HEK293T (cell line): ENCODE measurements at places on chromosomes 12 and 14.
A peak's percentile ranks its signal among the peaks of the same experiment; 100 is the strongest.

DNA sequence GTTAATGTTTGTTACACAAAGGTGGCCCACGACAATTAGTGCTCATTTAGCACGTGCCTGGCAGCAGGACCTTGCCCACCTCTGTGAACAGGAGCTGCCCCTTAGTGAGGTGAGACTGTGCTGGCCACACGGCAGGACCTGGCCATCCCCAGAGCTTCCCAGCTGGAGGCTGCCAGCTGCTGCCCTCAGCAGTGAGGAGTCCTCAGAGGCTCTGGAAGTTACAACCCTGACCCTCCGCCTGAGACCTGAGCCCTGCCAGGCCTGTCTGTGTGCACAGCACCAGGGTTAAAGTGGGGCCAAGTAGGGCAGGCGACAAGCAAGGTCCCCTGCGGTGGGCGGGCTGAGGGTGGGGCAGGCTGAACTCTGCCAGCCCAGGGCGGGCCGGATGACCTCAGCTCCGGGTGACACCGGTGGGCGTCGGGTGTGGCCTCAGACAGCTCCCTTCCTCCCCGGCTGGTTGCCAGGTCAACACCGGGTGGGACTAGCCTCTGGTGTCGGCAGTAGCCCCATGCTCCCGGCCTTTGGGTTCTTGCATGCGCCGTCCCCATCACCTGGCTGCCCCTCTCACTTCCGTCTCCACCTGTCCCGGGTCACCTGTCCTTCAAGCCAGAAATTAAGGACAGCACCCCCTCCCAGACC is 9.2 kb upstream of the LBHD2 start:
- DNase-seq: no peak

DNA sequence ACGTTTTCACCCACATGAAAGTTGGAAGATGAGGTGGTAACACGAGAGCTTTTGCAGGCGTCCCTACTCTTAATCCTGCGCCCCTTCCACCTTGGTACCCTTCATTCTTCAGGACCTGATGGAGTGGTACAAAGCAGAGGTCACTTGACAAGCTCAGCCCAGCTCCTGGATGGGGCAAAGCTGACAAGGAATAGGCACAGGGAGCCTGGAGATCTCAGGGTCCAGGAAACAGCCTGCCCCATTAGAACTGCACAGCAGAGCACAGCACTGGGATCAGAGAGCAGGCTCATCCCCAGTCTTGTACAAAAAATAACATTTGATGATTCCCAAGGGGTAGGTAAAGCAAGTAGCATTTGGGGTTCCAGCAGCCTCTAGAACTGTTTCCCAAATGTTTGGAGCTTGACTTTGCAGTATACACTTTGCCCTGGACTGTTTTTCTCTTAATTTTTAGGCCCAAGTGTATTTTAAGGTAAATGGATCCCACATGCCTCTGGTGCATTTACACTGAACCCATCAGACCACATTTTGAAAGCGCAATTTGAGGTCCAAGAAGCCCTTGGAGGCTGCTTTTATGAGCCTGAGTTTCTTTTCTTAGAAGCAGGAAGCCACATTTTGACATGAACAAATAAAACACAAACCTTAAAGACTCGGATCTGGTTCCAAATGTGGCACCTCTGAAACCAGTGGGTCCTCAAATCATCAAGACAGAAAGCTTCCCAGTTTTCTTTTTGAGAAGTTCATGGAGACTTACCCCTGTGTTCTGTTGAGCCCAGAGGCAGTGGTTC is 633 bp downstream of the TC2N start:
- no peak for DNase-seq

DNA sequence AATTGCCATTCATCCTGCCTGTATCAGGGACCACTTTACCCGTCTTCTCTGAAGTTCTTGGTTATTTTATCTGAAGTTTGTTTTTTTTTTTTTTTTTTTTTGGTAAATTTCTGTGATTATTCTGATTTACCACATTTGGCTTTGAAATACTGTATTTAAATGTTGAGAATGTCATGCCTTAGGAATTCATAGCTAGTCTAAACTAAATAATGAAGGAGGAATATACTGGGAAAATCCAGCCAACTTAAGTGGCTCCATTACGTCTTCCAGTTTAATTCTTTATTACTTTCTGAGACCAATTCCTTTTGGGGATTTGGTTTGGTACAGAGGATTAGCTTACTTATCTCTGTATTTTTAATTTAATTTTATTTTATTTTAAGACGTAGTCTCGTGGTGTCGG is 60.3 kb upstream of the KCNMB4 start:
- no peak for DNase-seq

GRCh38 chr12:65748332-65748731 is 76.0 kb upstream of the HMGA2 start:
- no peak for DNase-seq

- DNase-seq: no peak
Measured at GRCh38 chr12:47741340-47741703, 16.0 kb upstream of the ENDOU start.

GRCh38 chr12:12577786-12578185 is 15.1 kb upstream of the DUSP16 start:
- no peak for DNase-seq

DNA sequence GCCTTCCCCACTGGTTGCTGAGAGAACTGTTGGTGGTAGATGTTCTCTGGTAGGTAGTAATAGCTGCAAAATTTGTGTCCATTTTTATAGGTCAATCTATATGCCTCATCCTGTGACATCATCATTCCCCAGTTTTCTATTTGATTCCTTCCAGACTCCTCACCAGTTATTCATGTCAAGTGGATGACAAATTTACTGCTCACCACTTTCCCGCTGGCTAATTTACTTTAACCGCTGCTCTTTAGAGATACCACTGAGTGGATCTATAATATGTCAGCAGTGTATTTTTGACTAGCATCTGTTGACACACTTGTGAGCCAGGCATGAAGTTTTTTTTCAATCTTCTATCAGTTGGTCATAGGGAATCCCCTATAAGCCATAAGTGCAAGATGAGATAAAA is 24.6 kb downstream of the GPR65 start:
- no peak for DNase-seq

DNA sequence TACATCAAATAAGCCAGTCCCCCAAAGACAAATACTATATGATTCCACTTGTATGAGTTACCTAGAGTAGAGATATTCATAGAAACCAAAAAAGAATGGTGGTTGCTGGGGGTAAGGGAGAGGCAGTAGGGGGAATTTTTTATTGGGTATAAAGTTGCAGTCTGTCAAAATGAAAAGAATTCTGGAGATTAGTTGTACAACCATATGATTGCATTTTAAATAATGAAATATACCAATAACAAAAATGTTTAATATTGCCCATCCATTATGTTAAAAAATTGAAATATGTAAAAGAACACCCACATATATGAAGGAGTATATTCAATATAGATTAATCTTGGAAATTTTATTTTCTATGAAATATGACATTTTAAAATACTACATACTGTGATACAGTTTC is 1383.5 kb downstream of the FSCB start:
- no peak for DNase-seq

GRCh38 chr12:19652386-19652785 is 213.1 kb downstream of the AEBP2 start:
- DNase-seq: no peak

- DNase-seq: no peak
Measured at GRCh38 chr12:122032580-122032979, 10.9 kb downstream of the BCL7A start.

DNA sequence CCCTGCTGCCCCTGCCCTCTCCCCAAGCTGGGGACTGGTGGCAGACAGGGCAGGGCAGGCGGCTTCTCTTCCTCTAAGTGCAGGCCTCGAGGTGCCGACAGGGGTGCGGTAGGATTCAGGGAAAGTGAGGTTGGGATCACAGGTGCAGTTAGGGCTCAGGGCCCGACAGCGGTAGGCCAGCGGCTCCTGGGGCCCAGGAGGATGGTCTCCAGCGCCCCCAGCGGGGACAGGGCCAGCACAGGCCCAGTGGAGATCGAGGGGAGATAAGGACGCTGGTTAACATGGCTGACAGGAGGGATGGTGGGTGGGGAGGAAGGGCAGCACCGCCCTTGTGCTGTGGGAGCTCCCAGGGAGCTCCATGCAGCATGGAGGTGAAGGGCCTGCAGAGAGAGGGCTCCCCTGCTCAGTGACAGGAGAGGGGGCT is 935 bp upstream of the CRIP1 start:
- DNase-seq: peak; percentile 46

GRCh38 chr12:99984271-99985128 is at the start of gene ANKS1B:
Gene ANKS1B (minus strand): TSS chr12:99984936. CDS start chr12:99984237, 699 bp downstream.
- peak; percentile 68 for DNase-seq

DNA sequence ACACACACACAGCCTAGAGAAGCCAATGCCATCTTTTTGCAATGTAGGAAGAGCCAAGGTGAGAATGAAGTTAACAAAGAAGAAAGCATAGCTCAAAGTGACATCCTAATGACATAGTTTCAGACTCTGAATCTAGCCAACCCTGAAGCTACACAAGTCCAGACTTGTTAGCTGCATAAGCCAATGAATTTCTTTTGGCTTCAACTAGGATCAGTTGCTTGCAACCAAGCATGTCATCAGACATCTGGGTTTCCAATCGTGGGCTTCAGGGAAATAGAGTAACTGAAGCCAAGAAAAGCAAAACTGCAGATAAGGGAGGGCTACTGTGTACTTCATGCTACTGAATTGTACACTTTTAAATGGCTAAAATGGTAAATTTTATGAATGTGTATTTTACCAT is 4.4 kb upstream of the GPHN start:
- DNase-seq: no peak

DNA sequence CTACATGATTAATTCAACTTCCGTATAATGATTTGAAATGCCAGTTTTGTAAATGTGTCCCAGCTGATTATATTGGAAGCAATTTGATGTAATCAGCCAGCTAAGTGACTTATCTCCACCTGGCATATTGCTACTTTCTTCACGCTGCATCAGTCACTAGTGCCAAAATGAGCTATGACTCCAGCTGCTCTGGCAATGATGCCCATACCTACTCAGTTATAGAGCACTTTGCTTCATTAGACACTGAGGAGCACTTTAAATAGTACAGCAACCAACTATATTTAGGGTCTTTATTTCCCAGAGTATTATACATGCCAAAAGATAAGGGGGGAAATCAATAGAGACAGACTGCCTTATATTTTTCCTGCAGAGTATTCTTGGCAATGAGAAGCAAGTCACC is 67.9 kb upstream of the LIN7A start:
- DNase-seq: no peak

DNA sequence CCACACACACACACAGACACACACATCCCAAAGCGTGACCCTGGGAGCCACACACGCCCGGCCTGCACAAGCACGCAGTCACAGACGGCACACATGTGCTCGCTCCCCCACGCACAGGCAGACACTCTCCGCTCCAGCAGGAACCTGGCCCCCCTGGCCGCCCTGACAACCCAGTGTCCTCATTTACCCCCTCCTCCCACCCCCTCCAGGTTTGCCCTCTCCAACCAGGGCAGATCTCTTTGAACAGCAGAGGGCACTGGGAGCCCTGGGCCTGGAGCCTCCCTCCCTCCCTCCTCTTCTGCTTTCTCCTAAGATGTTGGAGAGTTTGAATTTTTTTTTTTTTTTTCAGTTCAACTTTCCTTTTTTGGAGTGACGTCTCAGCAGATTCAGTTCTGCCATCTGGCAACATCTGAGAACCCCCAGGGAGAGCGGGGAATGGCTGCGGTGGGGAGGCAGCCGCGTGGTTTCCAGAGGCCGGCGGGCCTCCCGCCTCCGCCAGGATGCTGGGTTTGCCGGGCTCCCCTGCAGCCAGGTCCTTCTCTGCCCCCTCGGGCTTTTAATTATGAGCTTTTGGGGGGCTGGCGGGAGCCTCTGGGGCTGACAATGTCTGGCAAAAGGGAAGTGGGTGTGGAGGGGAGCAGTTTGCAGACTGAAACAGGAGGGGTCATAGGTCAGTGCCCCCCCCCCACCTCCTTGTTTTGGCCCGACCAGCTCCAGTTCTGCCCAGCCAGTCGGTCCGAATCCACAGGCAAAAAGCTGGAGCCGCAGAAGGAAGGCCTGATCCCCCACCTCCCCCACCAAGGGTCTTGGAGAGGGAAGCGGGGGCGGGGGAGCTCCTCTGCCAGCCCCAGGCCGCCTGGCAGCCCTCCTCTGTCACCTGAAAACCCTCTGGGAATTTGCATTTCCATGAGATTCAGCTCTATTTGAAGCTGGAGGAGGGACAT is 1.3 kb upstream of the NCOR2 start:
- DNase-seq: peak; percentile 49

DNA sequence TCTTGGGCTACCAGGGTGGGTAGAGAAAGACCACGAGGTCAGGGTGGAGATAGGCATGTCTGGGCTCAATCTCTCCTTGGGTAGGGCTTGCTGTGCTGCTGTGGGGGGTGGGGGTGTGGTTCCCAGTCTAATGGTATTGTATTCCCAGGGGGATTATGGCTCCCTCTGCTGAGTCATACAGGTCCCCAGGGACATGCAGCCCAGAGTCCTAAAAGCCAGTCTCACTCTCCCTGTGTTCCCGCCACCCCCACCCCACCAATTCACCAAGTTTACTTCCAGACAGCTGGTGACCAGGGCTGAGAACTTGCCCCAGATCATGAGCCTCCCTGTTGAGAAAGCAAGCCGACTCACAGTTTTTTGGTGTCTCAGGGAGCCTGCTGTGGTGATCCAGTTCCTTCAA is 367.6 kb downstream of the C12orf75 start:
- no peak for DNase-seq

DNA sequence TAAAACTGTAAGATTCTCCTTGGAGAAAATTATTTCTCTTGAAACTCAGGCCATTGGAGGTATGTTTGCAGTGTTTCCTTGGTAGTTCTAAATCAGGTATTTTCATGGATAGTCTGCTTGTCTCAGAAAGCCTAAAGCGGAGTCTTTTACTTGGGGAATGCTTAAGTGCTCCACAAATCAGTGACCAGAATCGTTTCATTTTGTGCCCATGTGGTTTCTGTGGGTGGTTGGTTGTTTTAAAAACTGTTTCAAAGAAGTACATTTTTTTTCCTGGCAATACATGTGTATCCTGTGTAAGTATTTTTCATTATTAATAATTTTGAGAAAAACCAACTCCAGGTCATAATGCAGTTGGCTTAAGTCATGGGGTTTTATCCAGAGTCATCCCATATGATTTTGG is 33.6 kb downstream of the CCDC91 start:
- DNase-seq: no peak
